Erythroblast (primary cell): ENCODE measurements at places on chromosomes 12 and 14.

- DNase-seq: no peak
Observed at GRCh38 chr12:23655884-23656283, 293.6 kb downstream of the SOX5 start.

DNA sequence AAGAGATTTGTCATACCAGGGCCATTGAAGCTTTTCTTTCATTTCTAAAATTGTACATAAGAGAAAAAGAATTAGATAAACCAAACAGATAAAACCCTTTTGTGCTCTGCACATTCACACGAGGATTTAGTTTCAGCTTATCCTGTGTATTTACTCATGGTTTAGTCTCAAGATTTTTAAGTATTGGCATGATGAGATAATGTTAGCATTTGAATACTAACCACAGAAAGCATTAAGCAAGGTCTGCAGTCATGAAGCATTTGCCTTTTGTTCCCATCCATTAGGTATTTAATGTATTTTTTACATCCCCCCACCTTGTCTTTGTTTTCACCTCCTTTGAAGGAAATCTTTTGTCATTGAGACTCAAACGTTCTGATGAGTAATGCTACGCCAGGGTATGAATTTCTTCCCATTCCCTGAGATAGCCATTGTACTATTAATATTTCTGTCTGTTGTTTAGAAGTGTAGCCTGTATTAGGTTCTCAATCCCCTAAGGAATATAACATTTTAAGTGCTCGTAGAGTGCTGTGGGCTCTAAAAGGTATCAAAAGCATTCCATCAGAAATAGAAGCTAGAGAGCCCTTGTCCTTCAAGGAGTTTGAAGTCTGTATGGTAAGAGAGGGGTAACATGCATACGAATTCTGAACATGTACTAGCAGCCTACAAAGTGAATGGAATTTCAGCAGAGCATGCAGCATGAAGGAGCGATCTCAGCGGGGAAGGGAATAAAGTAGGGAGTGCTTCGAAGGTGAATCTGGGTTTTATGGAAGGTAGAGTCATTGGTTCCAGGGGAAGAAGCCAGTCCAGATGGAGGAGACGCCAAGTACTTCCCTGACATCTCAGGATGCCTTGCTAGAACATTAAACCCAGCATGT is 22.3 kb downstream of the CRADD start:
- DNase-seq: no peak

GRCh38 chr12:44285321-44285960 is 449.6 kb downstream of the TMEM117 start:
- DNase-seq: no peak

- DNase-seq: no peak
Observed at GRCh38 chr12:20351406-20351805, 16.9 kb upstream of the PDE3A start.

DNA sequence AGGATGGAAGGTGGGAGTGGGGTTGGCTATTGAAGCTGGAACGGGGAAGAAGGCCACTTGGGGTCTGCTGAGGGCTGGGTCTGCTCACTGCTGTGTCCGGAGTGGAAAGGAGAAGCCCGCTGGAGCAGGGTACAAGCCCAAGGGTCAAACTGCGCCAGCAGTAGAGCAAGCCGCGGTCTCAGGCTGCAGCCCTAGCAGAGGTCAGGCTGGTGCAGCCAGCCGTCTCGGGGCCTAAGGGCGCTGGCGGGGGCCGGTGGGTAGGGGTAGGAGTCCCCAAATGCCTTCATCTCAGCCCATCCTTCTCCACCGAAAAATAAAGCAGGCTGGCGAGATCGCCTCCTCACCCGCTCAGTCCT is 718 bp upstream of the JDP2 start:
- no peak for DNase-seq

- DNase-seq: no peak
Observed at GRCh38 chr12:124326871-124327270, 32.0 kb downstream of the RFLNA start.

DNA sequence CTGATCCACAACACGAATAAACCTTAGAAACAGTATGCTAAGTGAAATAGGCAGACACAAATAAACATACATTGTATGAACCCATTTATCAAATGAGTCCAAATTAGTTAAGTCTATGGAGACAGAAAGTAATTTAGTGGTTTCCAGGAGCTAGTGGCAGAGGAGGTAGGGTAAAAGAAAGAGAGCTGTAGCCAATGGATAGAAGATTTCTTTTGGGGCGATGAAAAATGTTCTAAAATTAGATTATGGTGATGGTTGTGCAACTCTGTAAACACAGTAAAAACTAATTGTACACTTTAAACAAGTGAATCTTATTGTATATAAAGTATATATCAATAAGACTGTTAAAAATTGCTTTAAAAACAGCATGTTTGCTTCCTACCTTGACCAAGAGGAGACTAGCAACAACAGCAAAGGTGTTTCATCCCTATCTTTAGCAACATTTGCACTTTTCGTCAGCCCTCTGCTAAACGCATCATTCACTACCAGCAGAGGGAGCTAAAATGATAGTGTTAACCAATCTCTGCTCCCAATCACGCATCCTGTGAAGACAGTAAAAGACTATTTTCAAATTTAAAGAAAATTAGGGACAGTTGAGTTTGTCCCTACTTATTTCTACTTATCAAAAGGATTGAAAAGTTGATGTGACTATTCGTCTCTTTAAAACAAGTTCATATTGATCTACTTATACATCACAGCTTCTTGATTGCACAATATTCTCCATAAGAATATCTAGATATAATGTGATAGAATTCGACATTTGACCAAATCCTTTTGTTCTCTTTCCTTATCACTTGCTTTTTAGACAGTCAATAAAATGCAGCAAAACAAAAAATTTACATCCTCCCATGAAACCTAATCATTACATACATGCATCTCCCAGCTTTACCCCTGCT is 24.0 kb upstream of the LGR5 start:
- DNase-seq: peak; percentile 70

DNA sequence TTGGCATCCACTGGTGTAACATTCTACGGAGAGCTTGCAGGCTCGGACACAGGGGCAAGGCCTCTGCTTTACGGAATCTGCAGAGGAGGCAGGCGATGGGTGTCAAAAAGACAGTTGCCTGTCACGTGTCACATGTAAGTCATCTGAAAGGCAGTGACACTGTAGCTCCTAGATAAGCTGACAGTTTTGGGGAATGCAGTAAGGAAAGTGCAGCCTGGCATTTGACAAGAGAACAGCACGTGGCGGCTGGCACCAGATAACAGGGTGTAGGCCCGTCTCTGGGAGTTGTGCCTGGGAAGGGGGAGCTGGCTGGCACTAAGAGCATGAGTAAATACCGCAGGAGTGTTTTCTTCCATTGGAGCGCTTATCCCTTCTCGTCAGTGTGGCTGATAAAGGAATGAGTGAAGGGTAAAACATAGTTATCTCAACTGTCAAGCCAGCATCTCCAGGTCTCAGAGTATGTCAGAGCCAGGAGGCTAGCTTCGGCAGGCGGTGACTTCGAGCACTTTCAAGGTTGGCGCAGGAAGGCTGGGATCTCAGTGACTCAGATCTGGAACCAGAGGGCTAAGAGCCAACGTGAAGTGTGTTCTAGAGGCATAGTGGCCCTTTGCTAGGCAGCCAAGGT is 26.1 kb downstream of the ADCK1 start:
- peak; percentile 93 for DNase-seq

GRCh38 chr12:29223426-29223825 is 74.3 kb downstream of the FAR2 start:
- DNase-seq: no peak

DNA sequence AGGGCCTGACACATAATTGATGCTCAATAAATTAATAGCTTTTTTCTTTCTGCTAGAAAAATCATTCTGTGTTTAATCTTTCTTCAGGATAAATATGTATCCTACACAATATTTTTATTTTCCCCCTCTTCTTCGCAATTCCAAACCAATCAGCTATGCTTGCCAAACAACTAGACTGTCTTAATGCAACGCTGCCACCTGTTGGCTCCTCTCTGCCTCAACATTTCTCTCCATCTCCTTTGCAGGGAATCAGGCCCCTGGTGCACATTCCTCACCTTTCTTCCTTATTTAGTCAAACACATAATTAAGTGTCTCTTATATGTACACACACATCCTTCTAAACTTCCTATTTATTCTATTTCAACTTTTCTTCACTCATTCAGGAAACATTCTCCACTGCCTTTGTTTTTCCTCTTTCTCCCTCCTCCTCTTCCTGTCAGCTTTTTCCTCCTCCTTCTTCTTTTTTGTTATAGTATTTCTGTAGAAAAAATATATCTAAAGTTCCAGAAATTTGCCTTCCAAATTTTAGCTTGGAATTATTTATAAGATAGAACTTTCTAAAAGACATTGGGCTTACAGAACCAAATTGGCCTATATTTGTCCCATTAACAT is 406.0 kb downstream of the PRKD1 start:
- DNase-seq: peak; percentile 0

DNA sequence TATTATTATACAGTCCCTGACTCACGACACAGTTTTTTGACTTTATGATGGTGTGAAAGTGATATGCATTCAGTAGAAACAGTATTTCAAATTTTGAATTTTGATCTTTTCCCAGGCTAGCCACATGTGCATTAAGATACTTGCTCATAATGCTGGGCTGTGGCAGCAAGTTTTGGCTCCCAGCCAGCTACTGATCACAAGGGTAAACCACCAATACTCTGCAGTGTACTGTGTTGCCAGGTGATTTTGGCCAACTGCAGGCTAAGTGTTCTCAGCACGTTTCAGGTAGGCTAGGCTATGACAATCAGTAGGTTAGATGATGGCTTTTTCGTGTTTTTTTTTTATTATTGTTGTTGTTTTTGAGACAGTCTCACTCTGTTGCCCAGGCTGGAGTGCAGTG is 69.4 kb upstream of the ACTN1 start:
- peak; percentile 42 for DNase-seq

DNA sequence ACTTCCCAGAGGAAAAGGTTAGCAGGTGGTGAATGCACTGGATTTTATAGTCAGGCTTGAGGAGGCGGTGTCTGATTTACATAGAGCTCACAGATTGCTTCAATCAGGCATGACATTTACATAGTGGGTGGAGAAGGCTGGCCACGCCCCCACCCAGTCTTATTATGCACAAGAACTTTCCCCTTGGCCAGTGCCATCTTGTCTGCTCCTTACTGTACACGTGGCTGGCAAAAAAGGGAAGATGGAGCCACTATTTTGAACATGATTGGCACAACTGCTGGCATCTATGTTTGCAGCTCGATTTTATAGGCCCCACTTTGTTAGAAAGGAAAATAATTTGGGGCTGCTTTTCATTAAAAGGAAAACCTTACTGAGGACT is 10.9 kb upstream of the LGMN start:
- DNase-seq: no peak

DNA sequence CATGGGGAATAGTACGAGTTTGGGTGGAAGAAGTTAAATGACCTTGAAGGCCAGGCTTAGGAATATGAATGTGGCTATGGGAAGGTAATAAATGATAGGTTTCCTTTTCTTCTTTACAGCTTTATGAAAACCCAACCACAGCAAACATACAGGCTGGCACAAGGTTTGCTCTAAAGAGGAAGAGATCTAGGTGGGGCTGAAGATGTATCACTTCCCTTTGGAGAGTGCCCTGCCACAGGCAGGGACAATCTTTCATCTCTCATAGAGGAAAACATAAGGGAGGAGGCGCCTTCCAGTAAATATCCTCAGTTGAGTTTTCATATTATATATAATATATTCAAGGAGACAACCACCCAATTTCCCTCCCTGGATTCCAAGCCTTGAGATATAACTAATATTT is 72.9 kb upstream of the FRMD6 start:
- no peak for DNase-seq

DNA sequence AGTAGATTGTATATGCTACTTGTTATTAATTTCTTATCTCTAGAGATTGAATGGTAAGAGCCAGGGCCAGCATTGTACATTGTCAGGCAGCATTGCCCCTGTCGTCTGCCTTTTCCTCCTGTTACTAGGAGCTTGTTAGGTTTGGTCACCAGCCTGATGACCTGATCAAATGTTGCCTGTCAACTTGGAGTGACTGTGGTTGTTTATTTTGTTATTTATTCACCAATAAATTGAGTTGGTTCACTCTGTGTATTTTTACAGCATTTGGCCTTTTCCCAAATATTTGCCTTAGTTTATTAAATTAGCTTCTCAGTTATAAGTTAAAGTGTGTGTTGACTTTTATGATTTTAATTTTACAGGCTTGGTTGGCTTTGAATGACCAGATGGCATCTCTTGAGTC is 88.4 kb downstream of the PRKCH start:
- DNase-seq: no peak

- DNase-seq: no peak
Observed at GRCh38 chr12:53733051-53733806, 6.0 kb upstream of the CALCOCO1 start.

- peak; percentile 77 for DNase-seq
Observed at GRCh38 chr14:91138511-91139359, 24.9 kb downstream of the DGLUCY start.

GRCh38 chr12:116480210-116480810 is 78.9 kb upstream of the MAP1LC3B2 start:
- DNase-seq: no peak

GRCh38 chr12:52355176-52355575 is 12.1 kb downstream of the KRT85 start:
- no peak for DNase-seq

DNA sequence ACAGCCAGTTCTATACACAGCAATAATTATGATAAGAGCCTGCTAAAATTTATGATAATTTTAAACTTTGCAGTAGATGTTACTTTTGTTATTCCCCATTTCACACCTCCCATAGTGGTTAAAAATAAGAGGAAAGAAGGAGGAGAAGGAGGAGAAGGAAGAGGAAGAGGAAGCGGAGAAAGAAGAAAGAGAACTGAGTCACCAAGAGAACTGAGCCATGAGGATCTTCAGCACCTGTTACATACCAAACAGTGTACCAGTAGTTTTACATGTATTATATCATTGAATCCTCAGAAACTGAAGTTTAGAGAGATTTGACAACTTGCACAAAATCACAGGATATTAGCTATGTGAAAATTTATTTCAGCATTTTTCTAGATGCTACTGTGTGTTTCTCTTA is 3.9 kb downstream of the CD163 start:
- no peak for DNase-seq

- DNase-seq: no peak
Observed at GRCh38 chr12:53078425-53079225, 565 bp downstream of the SPRYD3 start.

DNA sequence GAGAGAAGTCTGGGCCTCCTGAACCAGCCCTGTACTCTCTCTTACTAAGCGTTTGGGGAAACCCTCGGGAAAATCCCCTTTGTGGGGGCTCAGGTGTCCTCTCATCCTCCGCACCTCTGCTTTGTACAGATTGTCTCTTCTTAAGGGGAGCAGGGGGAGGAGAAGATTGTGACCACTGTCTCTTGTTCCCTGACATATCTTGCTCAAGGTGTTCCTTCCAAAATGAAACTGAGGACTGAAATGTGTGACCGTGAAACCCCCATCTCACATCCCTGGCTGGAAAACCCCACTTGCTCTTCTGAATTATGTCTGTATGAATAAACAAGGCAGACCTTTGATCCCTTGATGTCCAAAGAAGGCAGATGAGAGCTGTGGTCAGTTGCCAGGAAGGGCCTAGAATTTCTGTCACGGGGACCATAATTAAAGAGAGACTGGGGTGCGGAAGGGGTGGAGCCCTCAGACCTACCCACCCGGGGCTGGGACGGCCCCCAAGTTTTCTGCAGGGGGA is 369.8 kb downstream of the AACS start:
- no peak for DNase-seq

- no peak for DNase-seq
Observed at GRCh38 chr12:30964896-30965612, 38.5 kb downstream of the TSPAN11 start.
